Upper lobe of left lung (tissue), 6 donors: ENCODE measurements at places on chromosomes 4 and X. TPM values are rescaled to one million over a fixed set of nuclear protein-coding genes. Genes with fewer than 3 reads are reported as not detected.

- no peak for DNase-seq
- no peaks in the 10 kb centered on the region for H3K27me3 ChIP-seq
- no peak overlapping the region for H3K4me3 ChIP-seq
- H3K36me3 ChIP-seq: no peaks in the 10 kb centered on the region
These were observed 28.9 kb upstream of the WDR17 start for GRCh38 chr4:176036585-176037205.

DNA sequence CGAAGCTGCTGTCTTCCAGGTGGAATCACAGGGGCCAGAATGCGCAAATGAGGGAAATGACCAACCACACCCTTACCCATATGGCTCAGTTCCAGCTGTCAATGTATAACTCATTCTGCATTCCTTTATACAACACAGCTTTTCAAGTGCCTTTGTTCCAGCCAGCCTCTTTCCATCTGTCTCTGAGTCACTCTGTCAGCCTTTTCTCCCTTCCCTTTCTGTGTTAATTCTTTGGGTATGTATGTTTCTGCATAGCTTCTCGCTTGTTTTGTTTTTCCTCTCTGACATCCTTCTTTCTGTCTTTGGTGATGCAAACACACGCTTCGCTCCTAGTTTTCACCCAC, 54.5 kb downstream of the RS1 start:
- H3K4me3 ChIP-seq: no peak overlapping the region
- H3K27me3 ChIP-seq: no peaks in the 10 kb centered on the region
- no peak overlapping the region for H3K27ac ChIP-seq
- H3K36me3 ChIP-seq: no peaks in the 10 kb centered on the region
- no peaks in the 10 kb centered on the region for H3K4me1 ChIP-seq

The UFSP2 gene
- 29.1 TPM for total RNA-seq

The CSAG3 gene
- total RNA-seq: not detected

The LPAR4 gene
- total RNA-seq: not detected
